ENCODE measurements at places on chromosomes 3 and 15.

GRCh38 chr3:178318941-178319816 is 217.1 kb upstream of the KCNMB2 start:
- DNase-seq: no peak

DNA sequence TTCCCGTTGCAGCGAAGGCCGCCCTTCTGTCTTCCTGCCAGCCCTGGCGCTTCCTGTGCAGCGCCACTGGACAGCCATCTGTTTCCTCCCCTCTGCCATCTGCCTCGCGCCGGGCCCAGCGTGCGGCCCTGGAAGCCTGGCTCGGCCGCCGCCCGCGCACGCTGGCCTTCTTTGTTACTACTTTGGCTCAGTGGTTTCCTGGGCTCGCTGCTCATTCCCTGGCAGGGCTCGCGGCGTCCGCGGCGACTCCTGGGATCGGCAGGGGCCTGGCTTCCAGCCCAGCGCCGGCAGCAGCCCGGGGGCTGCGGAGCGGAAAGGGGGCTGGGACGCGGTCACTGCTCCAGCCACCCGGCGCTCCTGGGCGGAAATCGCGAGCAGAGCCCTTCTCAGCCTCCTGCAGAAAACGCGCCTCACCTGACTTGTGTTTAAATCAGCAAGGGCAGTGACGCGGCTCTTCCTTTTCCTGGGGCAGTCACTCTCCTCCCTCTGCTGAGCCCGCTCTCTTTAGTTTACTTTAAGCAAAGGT is 10.0 kb downstream of the CMTM7 start:
- peak; percentile 77 for DNase-seq

GRCh38 chr3:179717219-179717618 is 64.4 kb downstream of the USP13 start:
- DNase-seq: no peak

DNA sequence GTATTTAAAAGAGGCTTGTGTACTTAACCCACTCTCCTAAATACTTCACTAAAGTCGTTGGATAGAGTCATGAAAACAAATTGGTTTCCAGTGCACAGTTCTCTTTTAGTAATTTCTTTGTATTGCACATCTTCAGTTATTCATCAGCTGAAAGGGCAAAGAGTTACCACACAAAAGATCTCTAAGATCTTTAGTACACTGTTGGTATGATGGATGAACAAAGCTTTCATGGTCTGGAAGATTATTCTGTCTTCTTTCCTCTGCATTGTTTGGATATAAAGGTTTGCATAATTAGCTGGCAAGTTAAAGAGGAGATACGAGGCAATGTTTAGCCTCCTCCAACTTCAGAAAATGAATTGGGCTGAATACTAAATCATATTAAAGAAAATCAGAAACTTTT is 40.5 kb downstream of the BCHE start:
- no peak for DNase-seq

DNA sequence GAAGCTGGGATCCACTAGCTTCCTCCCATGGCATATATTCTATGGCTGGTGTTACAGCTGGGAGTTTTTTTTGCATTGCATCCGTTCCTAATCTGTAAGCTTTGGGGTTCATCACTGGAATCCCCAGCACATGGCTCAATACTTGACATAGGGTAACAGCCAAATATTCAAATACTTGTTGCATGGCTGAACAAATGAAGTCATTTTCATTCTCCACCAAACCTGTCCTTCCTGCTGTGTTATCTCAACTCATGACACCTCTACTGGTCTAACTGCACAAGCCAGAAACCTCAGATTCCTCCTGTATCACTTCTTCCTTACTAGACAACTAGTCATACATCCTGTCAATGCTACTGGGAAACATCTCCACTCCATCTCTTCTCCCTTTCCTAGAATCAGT is 43.4 kb downstream of the ST3GAL6 start:
- DNase-seq: no peak

DNA sequence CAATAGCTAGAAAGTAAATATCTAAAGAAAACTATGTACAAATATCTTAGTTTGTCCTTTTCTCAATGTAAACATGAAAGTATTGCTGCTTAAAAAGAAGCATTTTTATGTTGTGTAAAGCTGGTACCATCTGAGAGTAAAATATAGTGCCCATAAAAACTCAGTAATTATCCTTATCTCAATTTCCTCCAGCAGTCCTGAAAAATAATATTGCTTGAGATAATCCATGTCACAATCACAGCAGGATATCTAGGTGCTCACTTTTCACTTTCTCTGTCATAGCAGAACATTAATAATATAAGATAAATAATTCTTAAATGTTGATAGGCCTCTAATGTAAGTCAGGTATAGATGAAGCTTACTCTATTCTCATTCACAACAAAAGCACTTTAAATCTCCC is 285.5 kb downstream of the ZBBX start:
- DNase-seq: no peak

GRCh38 chr3:41200669-41201021 is 1.3 kb downstream of the CTNNB1 start:
- DNase-seq: peak; percentile 78

GRCh38 chr3:96491023-96491422 is 323.4 kb upstream of the EPHA6 start:
- no peak for DNase-seq

DNA sequence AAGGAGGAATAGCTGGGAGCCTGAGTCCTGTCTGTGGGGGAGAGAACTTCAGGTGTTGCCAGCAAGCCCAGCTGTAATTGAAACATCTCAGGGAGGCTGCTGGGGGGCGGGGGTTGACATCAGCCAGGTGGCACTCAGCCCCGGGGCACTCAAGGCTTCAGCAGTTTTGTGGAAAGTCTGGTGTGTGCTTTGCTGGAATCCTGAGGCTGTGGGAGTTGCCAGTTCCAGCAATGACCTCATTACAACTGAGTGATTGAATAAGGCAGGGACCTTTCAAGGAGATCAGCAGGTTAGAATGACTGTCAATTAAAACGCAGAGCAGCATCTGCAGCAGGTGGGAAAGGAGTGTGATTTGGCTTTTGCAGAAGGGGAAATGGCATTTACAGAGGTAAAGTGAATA is 75.7 kb downstream of the FAM43A start:
- no peak for DNase-seq

DNA sequence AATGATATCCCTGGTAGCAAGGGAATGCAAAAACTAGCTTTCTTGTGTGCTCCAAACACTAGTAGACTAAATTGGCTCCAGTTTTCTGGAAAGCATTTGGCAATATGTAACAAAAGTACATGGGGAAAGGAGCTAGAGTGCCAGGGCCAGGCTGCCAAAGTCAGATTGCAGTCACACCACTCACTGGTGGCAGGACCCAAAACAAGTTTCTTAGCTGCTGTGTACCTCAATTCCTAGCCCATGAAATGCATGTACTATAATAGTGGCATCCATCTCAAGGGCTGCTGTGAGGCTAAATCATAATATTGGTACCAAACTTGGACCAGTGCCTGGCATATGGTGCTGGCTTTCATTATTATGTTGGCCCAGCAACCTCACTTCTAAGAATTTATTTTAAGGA is 49.3 kb downstream of the CLDN18 start:
- DNase-seq: no peak

GRCh38 chr15:85748176-85748575 is 46.5 kb downstream of the KLHL25 start:
- no peak for DNase-seq
